ENCODE measurements at places on chromosomes 11 and 22. TPM values are rescaled to one million over a fixed set of nuclear protein-coding genes. Genes with fewer than 3 reads are reported as not detected.

- DNase-seq = no peak
Observed at GRCh38 chr11:86414032-86414431, 39.3 kb downstream of the CCDC81 start.

The BEST1 gene
- 7.1 TPM for total RNA-seq

The SCUBE2 gene
- 3.5 TPM for total RNA-seq

DNA sequence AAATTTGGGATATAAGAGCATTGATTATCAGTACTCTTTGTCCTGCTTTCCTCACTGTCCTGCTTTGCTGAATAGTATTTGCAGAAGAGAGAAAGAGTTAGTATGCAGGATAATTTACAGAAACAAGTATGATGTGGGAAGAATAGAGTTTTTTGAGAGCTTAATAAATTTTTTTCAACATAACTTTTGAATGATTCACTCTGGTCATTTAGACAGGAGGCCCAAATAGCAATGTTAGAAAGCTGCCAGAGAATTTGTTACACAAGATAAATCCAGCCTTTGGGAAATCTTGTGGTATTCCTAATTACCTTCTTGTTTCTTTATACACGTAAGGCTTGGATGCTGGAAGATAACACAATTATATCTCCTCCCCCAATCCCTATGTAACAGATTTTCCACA, 484.6 kb downstream of the CNTN5 start:
- DNase-seq = no peak

DNA sequence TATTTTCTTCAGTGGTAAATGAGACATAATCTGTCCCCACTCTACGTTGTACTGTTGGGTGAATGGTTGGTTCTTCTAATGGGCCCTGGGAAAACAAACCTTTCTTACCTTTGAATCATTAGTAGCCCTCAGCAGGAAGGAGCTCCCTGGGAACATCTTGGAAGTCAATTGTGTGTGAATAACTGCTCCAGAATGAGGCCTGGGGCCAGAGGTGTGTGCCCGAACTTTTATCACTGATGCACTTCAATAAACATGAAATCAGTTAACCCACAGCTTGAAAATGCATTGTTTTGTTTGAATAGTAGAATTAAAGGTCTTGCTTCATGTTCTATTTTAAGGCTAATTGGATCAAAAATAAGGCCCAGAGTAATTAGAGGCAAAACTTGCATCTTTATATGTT, 67.1 kb downstream of the NAV2 start:
- no peak for DNase-seq

- no peak for DNase-seq
Observed at GRCh38 chr11:79309407-79309806, 131.4 kb downstream of the TENM4 start.

The OR51E2 gene
- 1.2 TPM for total RNA-seq

- no peak for DNase-seq
Observed at GRCh38 chr11:75437966-75438659, 5.1 kb upstream of the KLHL35 start.

The APOA4 gene
- not detected for total RNA-seq

The BDNF gene
- 0.31 TPM for total RNA-seq

DNA sequence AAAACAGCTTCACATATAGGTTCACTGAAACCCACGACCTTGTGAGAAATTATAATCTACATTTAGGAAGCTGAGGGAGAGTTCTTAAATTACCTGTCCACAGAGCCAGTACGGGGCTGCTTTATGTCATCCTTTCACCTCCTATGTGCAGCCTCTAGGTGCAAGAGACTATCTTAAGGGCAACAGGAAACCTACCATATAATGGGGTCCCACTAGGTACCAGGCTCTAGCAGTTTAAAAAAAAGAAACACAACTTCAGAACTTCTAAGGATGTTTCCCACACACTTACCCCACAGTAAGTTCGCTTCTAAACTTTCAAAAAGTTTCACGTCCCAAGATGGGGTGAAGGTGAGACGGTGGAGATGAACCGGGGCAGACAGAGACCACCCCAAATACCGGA, 573 bp downstream of the STK33 start:
- no peak for DNase-seq

DNA sequence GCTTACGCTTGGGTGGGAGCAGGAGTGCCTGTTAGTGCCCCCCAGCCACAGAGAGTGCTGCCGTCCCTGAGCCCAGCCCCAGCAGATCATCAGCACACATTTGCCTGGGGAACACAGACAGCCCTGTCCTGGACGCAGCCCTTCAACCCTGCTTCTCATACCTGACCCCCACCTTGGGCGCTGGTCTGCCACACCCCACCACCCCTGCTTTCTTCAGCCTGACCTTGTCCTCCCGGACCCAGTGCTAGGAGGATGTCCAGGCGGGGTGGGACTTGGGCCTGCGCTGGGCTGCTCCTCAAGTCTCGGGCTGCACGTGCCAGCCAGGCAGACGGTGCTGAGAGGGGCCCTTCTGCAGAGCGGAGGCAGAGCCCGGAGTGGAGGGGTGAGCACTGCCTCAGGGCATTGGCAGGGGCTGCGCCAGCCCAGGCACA, 119.2 kb downstream of the KCNQ1OT1 start:
- DNase-seq = peak; percentile 66

The C22orf42 gene
- not detected for total RNA-seq

DNA sequence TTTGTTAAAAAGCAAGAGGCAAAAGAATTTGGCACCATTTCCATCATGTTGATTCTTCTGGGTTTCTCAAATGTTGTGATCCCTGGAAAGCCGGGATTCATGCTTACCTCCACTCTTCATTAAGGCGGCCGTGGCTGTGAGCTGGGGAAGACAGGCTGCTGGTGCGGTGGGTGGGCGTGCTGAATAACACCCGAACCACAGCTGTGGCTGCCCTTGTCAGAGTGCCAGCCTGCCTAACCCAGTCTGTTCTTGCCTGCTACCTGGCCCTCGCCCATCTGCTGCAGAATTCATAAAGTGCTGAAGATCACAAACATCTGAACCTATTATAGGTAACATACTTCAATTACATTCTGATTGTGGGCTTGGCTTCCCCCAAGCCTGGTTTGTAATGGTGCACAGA, 95.8 kb upstream of the RCN1 start:
- peak; percentile 63 for DNase-seq

The NPAS4 gene
- total RNA-seq = 0.19 TPM

GRCh38 chr11:13602844-13603243, 65.6 kb upstream of the FAR1 start:
- no peak for DNase-seq

The ARHGAP20 gene
- total RNA-seq = 1.4 TPM

DNA sequence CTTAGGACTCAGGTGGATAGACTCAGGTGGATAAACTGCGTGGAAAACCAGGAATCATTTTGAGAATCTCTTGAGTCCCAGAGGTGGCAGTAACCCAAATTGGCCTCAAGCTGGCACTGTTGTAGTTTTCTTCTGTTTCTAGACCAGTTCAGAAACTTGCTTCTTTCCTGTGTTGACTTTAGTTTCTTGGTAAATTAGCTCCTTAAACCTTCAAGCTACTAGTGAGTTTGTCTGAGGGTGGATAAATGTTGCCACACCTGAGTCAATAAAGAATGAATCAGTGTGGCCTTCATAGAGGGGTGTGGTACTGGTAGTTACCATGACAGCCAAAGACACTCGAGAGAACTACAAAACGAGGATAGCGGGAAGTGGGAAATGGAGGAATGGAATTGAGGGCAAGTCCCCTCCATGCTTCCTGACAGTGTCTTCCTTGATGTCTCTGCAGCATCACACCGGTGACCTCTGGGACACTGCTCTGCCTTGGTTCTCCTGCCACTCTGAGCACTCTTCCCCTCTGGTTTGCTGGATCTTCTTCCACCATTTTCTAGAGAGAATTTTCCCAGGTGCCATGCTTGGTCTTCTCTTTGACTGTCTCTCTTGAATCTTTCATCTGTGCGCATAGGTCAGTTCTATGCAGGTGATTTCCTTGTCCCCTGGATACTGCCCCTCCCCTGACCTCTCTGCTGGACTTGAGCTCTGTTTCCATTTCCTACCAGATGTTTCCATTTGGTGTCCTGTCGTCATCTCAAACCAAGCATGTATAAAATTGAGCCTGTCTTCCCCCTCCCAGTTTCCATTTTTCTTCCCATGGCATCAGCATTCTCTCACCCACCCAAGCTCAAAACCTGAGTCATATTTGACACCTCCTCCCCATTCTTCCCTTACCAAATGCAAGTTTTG, 7.2 kb downstream of the POLD4 start:
- DNase-seq = no peak

DNA sequence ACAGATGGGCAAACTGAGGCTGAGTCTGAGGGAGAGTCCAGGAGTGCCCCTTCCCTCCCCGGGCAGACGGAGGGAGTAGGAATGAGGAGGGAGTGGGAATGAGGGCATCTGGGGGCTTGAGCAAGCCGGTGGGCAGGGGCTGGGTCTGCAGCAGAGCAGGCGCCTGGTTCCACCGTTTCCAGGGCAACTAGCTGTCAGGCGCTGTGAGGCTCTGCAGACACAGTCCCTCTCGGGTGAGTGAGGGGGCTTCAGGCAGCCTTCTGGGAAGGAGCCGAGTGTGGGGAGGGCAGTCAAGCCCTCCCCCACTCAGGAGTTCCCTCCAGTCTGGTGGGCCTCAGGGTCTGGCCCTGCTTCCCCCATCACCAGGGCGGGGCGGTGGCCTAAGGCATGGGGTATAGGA, 19.0 kb downstream of the TMEM258 start:
- DNase-seq = peak; percentile 76

DNA sequence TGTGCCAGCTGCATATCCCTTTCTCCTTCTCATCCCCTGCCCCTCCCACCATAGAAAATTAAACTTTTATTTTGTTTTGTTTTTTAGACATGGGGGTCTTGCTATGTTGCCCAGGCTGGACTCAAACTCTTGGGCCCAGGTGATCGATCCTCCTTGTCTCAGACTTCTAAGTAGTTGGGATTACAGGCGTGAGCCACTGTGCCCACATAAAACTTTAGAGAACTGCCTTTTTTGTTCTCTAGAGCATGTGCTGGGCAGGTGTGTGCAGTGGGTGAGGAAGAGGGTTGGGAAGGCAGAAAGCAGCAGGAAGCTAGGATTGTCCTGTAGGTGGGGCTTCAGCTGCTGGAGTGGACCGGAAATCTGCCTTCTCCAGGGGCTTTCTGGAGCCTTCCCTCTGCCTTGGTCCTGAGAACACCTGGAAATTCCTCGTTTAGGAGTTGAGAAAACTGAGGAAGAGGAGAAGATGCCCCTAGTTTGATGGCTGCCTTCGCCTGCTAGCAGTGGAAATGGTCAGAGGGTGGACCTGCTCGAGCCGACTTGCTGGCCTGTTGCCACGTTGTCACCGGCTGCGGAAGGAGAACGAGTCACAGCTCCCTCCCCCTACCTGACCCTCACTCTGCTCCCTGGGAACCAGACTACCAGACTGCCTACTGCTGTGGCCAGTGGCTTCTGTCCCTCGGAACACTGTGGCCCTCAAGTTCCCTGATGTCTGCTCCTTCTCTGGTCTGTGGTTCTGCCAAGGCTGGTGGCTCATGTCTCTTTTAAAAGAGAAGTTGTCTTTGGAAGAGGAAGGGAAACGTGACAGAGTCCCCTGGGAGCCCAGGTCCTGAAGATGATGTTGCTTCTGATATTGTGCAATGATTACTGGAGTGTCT, 4.0 kb downstream of the ST14 start:
- DNase-seq = no peak

DNA sequence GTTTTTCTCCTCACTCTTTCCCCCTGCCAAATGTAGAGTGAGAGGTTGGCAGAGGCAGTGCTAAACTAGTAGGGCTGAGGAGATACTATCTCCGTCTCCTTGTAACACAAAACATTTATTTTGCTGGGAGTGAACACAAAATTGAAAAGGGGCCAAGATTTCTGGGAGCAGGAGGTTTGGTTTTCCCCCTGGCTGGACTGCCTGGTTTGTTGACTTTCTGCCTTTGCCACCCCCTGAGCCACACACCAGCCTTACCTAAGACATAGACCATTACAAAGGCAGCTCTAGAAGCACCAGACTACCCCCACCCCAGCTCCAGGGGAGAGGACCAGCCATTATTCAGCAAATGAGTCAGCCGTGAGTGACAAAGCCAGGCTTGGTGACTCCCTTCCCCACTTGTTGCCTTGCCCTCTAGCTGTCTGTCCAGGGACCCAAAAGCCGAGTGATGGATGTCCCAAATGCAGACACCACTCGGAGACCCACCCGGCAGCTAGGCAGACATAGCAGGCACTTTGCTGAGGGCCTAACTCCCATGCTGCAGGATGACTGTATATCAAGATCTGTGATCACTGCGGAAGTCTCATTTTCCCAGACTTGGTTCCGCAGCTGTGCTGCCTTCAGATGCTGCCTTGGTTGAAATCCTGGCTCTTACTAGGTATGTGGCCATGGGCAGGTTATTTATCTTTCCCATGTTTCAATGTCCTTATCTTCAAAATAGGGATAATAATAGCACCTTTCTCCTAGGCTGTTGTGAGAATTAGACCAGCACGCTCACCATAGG, 17.7 kb upstream of the CDON start:
- peak; percentile 49 for DNase-seq

The SHISAL1 gene
- total RNA-seq = 1.1 TPM

The PDE3B gene
- 7.4 TPM for total RNA-seq

DNA sequence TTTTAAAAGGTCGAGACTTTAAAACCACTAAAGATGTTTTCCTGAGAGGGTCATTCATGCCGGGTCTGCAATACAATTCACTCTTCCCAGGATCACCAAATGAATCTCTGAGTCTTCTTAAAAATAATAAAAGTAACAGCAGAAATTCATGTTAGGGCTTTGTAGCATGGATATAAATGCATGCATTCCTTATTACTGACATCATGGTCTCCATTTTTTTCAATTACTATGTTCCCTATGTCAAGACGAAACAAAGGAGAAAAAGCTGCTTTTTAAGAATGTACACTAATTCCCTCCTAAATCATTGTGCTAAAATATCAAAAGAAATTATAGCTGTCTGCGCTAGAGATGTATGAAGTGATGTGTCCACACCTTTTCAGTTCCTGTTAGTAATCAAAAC, 789.9 kb upstream of the LRRC4C start:
- DNase-seq = no peak

The OR4D5 gene
- not detected for total RNA-seq

- no peak for DNase-seq
Observed at GRCh38 chr11:7534042-7534378, 20.2 kb downstream of the PPFIBP2 start.

DNA sequence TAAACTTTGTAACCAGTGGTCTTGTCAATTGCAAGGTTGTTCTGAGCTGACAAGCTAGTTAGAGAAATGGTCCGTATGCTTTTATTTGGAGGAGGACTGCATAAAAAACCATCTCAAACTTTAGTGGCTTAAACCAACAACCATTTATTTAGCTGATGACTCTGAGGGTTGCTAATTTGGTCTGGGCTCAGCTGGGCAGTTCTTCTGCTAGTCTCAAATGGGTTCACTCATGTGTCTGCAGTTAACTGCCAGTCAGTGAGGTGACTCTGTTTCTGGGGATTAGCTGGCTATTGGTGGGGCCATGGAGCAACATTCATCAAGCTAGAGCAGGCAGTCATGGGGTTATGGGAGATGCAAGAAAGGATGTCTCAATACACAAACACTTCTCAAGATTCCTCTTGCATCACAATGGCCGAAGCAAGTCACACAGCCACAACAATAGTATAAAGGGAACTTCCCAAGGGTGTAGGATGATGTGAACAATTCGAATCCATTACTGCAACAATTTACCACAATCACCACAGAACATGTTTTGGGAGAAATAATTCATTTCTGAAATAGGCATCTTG, 521.9 kb downstream of the INSC start:
- DNase-seq = no peak

GRCh38 chr11:119193626-119194025, 8.4 kb downstream of the NHERF4 start:
- no peak for DNase-seq

Measured in kidney (tissue), 22 donors.